Activated naive CD8-positive, alpha-beta T cell treated with anti-CD3 and anti-CD28 coated beads for 36 hours (primary cell): ENCODE measurements at places on chromosomes 5 and 9. TPM values are rescaled to one million over a fixed set of nuclear protein-coding genes. Genes with fewer than 3 reads are reported as not detected.

- DNase-seq = no peak
These were observed 346.8 kb upstream of the NUDT12 start for GRCh38 chr5:103909391-103909790.

- no peak for DNase-seq
These were observed 312.0 kb downstream of the CDK5RAP2 start for GRCh38 chr9:120267929-120268328.

DNA sequence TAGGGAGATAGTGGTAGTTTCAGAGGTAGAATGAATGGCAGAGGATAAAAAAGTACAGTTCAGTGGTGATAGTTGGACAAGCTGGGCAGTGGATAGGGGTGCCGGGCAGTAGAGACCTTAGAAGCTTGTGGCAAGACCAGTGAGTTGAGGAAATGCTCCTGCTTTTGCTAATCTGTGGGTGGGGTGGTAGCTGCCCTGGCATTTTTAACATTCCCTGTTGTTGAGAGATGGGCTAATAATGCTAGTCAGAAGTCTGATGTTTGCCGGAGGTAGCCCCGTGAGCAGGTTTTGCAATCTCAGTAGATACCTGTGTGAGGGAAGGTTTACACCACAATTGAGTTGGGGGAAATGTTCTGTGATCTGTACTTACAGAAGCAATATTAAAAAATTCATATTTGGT lies 91.1 kb downstream of the TRIO start:
- DNase-seq = no peak

The PKD2L2 gene
- not detected for total RNA-seq
